ENCODE measurements at places on chromosomes 12 and 14.

- no peak for DNase-seq
Measured at GRCh38 chr14:105486974-105487448, 325 bp downstream of the CRIP1 start.

- peak; percentile 34 for DNase-seq
Measured at GRCh38 chr12:124510301-124510970, 57.0 kb downstream of the NCOR2 start.

DNA sequence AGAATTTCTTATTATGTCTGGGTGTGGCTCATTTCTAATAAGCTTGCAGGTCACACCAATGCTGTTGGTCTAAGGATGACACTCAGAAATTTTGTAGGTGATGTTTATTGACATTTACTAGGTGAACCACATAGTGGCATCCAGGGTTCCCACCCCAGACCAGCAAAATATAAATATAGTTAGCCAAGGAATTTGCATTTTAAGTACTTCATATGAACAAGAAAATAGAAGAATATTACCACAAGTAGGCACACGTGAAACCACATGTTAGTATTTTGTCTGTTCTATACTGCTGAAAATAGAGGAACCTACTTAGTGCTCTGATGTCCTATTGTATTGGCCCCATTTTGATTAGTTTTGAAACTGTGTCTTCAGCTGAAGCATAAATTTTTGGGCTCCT lies 71.1 kb downstream of the USP15 start:
- DNase-seq, result no peak

- peak; percentile 57 for DNase-seq
Measured at GRCh38 chr14:67837011-67837624, 17.5 kb downstream of the RAD51B start.

DNA sequence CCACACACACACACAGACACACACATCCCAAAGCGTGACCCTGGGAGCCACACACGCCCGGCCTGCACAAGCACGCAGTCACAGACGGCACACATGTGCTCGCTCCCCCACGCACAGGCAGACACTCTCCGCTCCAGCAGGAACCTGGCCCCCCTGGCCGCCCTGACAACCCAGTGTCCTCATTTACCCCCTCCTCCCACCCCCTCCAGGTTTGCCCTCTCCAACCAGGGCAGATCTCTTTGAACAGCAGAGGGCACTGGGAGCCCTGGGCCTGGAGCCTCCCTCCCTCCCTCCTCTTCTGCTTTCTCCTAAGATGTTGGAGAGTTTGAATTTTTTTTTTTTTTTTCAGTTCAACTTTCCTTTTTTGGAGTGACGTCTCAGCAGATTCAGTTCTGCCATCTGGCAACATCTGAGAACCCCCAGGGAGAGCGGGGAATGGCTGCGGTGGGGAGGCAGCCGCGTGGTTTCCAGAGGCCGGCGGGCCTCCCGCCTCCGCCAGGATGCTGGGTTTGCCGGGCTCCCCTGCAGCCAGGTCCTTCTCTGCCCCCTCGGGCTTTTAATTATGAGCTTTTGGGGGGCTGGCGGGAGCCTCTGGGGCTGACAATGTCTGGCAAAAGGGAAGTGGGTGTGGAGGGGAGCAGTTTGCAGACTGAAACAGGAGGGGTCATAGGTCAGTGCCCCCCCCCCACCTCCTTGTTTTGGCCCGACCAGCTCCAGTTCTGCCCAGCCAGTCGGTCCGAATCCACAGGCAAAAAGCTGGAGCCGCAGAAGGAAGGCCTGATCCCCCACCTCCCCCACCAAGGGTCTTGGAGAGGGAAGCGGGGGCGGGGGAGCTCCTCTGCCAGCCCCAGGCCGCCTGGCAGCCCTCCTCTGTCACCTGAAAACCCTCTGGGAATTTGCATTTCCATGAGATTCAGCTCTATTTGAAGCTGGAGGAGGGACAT lies 1.3 kb upstream of the NCOR2 start:
- peak; percentile 93 for DNase-seq

DNA sequence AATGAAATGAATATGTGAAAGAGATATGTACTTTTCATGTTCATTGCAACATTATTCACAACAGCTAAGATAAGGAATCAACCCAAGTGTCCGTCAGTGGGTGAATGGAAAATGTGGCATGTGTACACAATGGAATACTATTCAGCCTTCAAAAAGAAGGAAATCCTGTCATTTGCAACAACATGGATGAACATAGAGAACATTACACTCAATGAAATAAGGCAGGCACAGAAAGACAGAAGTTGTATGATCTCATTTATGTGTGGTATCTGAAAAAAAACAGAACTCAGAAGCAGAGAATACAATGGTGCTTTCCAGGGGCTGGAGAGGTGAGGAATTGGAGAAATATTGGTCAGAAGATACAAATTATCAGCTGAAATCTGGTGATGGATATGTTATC lies 54.0 kb downstream of the TAOK3 start:
- DNase-seq, result no peak

DNA sequence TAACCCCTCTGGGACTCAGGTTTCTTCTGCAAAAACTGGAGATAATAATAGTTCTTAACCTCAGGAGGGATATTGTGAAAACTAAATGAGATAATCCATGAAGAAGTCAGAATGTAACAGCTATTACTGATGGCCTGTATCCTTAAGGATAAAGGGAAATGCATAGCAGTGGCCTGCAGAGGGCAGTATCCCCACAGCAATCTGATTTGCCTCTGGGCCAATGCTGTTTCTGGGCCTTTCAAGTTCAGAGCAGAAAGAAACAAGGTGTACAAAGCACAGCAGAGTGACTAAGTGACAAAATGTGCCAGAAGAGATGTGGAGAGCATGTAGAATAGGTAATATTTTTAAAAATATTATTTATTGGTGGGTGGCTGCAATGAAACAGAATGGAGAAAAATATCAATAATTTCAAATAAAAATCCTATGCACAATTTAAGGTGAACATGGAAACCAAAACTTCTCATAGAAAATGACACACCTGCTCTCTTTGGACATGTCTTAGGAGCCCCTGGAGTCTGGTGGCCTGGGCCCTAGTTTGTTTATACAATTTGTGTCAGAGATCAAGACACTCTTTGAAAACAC lies 90.3 kb downstream of the C12orf75 start:
- DNase-seq, result peak; percentile 67

- no peak for DNase-seq
Measured at GRCh38 chr12:83097643-83098342, 411.1 kb downstream of the TMTC2 start.

GRCh38 chr14:92582706-92583452 lies 69.3 kb downstream of the RIN3 start:
- no peak for DNase-seq

Measured in NCI-H524 (cell line).